WERI-Rb-1 (cell line): ENCODE measurements at places on chromosomes 3 and 15.

GRCh38 chr3:127263586-127264231 lies 24.1 kb downstream of the PRR20G start:
- DNase-seq: no peak

GRCh38 chr3:23645533-23646183 lies 160.1 kb upstream of the UBE2E1 start:
- no peak for DNase-seq

- DNase-seq: no peak
Observed at GRCh38 chr3:190532731-190533203, 18.9 kb downstream of the IL1RAP start.

- DNase-seq: no peak
Observed at GRCh38 chr3:98776140-98776493, 13.0 kb downstream of the ST3GAL6 start.

- no peak for DNase-seq
Observed at GRCh38 chr15:90035840-90036230, 34.7 kb downstream of the ZNF710 start.

GRCh38 chr15:42273900-42274701 lies 868 bp upstream of the TMEM87A start:
- no peak for DNase-seq

GRCh38 chr3:13492048-13492447 lies 11.9 kb downstream of the HDAC11 start:
- no peak for DNase-seq

DNA sequence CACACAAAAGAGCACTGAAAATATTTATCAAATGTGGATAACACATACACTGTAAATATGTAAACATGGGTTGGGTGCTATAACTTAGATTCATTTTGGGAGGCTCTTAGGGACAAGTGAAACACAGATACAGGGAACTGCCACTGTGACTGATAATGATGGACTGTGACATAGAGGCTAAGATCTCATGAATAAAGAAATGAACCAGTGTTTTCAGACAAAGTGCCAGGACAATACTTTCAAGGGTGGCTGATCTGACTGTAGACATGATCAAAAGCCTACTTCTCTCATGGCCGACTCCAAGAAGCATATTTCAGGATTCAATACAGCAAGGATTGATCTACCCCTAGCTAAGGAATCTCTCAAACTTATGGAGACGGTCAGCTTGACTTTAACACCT lies 353.8 kb downstream of the FGF12 start:
- DNase-seq: no peak

- DNase-seq: no peak
Observed at GRCh38 chr3:25678581-25678980, 13.9 kb upstream of the TOP2B start.

GRCh38 chr15:66131831-66132230 lies 121.7 kb downstream of the MEGF11 start:
- DNase-seq: no peak

DNA sequence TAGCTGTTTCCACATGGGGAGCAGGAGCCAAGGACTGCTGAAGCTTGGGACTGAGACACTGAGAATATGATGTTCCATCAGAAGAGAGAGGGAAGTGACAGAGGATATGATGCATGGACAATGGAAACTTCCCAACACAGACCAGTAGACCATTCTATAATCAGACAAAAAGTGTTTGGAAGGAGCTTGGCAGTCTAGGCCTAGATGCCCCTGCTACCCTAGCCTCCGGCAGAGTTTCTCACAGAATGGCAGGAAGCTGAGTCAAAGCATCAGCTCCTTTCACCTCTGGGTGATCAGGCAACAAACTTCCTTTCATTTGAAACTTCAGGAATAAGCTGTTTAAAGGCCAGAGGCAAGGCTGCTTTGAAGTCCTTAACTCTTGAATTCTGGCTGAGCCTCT lies 222.0 kb downstream of the NEK10 start:
- DNase-seq: no peak

GRCh38 chr3:184642631-184643285 lies 69.1 kb downstream of the MAGEF1 start:
- DNase-seq: no peak

DNA sequence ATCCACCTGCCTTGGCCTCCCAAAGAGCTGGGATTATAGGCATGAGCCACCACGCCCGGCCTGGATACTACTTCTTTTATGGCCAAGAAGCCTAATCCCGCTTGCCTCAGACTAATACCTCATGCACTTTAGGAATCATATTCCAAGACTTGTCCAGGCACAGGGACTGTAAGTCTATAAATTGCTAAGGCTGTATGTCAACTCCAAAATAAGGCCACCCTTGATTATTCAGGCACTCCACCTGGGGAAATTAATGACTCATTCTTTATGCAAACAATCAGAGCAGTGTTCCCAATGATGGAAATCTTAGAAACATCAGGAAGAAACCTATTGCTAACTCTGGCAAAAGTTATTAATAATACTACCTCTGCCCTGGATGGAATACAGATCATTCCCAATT lies 98.4 kb downstream of the ERC2 start:
- DNase-seq: no peak
